Activated CD4-positive, alpha-beta T cell treated with anti-CD3 and anti-CD28 coated beads, Interleukin-2, amount 50 U/mL, for 24 hours (primary cell): ENCODE measurements at places on chromosomes 7 and 10.

DNA sequence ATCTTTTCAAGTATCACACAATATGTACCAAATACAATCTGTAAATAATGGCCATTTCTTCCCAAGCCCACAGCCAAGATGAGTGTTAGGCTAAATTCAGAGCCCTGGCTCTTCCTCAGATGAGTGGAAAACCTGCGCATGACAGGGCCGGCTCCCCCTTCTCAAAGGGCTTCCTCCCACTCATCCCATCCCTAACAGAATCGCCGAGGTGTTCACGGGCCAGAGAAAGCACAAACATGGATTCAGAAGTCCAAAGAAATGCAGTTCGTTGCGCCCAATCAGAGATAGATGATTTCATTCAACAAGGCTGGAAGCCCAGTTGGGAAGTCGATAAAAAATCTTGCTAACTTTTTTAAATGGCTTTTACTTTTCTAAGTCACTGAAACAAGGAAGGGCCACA lies 121.8 kb downstream of the UBE2H start:
- DNase-seq, result no peak

DNA sequence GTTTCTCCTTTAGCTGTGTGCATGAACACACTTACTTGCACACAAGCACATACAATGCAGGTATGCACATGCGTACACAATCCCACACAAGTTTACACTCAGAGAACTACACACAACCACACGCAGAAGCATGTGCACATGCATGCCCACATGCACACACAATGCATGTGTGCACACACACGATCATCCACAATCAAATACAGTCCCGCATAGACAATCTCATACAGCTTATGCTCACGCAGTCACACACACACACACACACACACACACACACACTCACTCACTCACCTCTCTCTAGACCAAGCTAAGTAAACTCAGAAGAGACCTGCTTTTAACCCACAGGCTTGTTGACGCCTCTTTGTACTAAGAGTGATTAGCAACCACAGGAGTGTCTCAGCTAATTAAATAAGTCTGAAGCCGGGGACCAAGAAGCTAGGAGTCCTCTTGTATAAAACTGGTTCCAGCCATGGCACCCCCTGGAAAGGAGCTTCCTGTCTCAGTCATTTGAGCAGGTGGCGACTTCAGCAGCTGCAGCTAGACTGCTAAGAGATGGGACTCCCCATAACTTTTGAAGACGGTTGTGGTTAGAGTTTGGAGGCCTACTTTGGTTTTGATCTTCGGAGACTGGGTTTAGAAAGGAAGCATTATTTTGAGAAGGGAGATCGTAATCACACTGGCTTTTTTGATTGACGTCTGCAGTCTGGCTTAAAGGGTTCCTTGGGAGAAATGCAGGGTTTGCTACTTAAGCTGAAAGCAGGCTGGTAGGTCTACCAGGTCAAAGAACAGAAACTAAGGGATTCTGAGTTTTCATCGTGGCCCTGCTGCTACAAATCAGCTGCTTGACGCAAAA lies 82.3 kb upstream of the ADRB1 start:
- DNase-seq, result no peak

DNA sequence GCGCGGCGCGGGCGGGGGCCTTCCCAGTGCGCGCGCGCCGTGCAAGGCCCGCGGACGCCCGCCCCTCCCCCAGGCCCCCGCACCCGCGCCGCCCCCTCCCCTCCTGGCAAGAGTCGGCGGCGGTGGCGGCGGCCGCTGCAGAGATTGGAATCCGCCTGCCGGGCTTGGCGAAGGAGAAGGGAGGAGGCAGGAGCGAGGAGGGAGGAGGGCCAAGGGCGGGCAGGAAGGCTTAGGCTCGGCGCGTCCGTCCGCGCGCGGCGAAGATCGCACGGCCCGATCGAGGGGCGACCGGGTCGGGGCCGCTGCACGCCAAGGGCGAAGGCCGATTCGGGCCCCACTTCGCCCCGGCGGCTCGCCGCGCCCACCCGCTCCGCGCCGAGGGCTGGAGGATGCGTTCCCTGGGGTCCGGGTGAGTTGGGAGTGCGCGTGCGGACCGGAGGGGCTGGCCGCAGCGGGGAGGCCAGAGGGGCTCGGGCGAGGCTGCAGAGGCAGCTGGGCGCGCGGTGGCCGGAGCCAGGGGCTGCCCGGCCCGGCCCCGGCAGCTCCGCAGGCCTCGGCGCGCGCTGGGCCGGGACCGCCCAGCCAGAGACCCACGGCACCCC lies at the start of gene BMPR1A:
TSS of gene BMPR1A (plus strand) at position 109 of the 602 bp plus-strand sequence. CDS start 119,400 bp downstream, outside the sequence.
- DNase-seq, result no peak

GRCh38 chr10:34814223-34814912 lies 728 bp downstream of the PARD3 start:
- DNase-seq, result no peak

DNA sequence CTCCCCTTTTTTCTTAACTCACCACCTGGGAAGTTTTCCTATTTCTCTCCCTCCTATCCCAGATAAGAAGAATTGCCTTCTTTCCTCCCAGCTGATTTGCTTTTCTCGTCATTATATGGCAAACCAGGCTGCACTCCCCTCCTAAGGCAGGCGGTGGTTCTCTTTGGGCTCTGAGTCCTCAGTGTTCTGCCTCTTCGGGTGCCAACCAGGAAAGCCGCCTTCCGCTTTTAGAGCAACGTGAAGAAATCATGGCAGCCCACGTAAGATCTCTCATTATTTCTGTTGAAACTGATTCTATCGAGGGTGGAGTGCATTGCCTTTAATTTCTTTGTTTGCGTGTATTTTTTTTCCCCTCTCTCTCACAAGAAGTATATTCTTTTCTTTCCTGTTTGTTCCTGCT lies 141.9 kb downstream of the CUX1 start:
- DNase-seq, result no peak
